ENCODE measurements at places on chromosomes 13 and 19.

GRCh38 chr13:107974409-107974808 is 240.9 kb downstream of the LIG4 start:
- DNase-seq = no peak

GRCh38 chr13:48531416-48532255 is 1.2 kb downstream of the RCBTB2 start:
- DNase-seq = no peak

DNA sequence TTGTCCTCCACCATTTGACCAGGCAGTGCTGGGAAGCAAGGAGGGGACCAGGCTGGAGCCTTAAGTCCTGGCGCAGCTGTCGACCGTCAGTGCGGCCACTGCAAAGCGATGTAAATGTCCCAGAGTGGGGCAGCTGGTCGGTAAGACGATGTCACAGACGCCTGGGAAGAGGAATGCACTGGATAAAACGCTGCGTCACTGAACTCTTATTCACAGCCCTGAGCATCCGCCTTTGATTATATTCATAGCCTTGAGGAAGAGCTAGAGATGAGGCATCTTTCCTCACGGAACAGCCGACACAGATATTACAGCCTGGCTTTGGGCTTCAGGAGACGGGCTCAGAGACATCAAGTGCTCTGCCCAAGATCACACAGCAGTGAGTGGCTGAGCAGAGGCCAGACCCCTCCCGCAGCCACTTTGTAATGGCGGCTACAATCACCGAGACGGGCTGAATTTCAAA is 17.6 kb upstream of the TUBGCP3 start:
- DNase-seq = no peak

GRCh38 chr19:2600914-2601870 is 101.3 kb downstream of the GNG7 start:
- DNase-seq = no peak

- no peak for DNase-seq
Observed at GRCh38 chr19:7326105-7326877, 22.4 kb upstream of the ARHGEF18 start.

DNA sequence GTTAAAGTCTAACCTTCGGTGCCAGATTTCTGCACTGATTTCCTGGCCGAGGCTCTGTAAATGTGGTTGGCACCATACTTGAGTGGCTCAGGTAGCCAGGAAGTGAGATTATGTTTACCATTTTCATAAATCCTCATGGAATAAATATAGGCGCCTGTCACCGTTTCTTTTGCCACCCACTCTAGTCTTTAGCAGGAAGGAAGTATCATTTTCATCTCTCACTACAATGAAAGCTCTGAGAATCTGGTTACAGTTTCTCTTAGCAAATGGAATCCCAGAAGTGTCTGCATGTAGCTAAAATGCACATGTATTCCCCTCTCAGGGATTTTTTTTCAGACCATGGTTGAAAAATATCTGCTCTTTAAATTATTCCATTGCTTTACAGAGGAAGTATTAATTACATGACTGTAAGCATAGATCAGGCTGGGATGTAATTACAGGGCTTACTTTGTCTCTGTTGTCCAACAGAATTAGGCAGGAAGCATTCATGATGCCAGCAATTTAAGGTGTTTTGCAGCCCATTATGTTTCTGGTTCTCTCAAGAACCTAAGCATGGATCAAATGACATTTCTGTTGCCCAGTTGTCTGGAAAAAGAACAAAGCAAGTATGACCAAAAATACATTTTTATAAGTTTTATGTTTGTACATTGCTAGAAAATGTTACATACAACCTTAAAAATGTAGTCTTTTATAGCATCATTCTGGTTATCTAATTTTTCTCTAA is 221.7 kb upstream of the SPRY2 start:
- DNase-seq = no peak

- peak; percentile 73 for DNase-seq
Observed at GRCh38 chr19:14089662-14090508, 666 bp downstream of the SAMD1 start.

- peak; percentile 82 for DNase-seq
Observed at GRCh38 chr19:49680421-49681351, 3.6 kb downstream of the PRMT1 start.

GRCh38 chr13:112708560-112709240 is 18.9 kb downstream of the ATP11A start:
- DNase-seq = no peak

DNA sequence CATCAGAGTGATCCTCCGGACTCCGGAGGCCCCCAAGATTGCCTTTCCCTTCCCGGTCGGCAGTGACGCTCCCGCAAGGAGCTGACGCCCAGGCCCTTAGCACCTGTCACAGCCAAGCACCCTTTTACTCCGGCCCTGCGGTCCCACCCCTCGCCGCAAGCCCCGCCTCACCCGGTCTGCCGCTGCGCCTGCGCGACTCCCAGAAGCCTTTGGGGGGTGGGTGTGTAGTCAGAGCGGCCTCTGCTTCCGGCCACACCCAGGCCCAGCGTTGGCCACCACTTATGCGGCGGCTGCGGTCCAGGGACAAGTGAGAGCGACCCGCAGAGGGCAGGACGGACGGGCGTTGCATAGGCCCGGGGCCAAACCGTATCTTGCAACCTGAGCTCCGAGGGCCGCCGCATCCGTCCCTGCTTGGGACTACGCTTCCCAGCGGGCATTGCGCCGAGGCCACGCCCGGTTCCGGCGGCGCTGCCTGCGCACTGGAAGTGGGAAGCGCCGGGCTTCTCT is 441 bp upstream of the ZFP28 start:
- DNase-seq = peak; percentile 97
